ENCODE measurements at places on chromosomes 3 and 15. TPM values are rescaled to one million over a fixed set of nuclear protein-coding genes. Genes with fewer than 3 reads are reported as not detected.

DNA sequence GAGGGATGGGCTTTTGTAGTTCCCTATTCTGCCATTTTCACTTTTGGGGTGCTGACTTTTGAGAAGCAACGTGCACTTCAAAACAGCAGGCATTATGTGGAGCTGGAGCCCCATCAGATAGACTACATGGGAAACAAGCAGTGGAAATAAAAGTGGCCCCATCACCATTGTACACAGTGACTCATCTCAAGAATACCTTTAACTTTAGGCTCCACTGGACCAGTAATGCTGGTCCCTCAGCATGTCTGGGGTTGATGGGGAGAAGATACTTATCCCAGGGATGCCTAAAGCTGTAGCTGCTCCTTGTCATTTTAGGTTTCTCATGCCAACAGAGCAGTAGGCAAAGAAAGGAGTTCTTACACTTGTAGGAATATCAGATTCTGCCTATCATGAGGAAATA is 45.0 kb downstream of the LSM3 start:
- no peak for DNase-seq

STRIT1 gene
- not detected for total RNA-seq

KCNMB3 gene
- total RNA-seq, result 1.3 TPM

PRTG gene
- total RNA-seq, result 0.27 TPM

SCAANT1 gene
- not detected for total RNA-seq

- no peak for DNase-seq
These were observed 202.2 kb downstream of the MBNL1 start for GRCh38 chr3:152470893-152471292.

- DNase-seq, result no peak
These were observed 34.6 kb downstream of the ZNF589 start for GRCh38 chr3:48275287-48276027.

- DNase-seq, result no peak
These were observed 18.9 kb upstream of the SEMA5B start for GRCh38 chr3:123046262-123047061.

GRCh38 chr3:172062761-172063160 is 23.4 kb downstream of the FNDC3B start:
- DNase-seq, result no peak

GRCh38 chr15:30933293-30933692 is 29.6 kb downstream of the FAN1 start:
- no peak for DNase-seq

GRCh38 chr15:70132571-70132970 is 34.9 kb upstream of the TLE3 start:
- DNase-seq, result no peak

- no peak for DNase-seq
These were observed 4.1 kb downstream of the PLA2G4F start for GRCh38 chr15:42152196-42152920.

DNA sequence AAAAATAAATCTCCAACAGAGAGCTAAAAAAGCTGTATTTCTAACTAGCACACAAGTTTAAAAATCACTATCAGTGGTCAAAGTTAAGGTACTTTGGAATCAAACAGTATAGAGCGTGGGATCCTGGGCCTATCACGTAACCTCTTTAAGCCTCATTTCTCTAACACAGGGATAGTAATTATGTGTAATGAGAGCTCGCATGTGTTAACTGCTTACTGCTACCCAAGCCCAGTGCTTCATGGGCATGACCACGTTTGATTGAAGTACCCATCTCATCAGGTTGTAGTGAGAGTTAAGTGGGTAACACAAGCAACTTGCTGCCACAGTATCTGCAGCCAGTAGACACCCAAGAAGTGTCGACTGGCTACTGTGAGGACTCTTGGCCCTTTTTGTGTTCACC is 28.2 kb upstream of the NOX5 start:
- no peak for DNase-seq

Measured in hematopoietic multipotent progenitor cell (in vitro differentiated cells).